ENCODE measurements at places on chromosomes 6 and 20.

DNA sequence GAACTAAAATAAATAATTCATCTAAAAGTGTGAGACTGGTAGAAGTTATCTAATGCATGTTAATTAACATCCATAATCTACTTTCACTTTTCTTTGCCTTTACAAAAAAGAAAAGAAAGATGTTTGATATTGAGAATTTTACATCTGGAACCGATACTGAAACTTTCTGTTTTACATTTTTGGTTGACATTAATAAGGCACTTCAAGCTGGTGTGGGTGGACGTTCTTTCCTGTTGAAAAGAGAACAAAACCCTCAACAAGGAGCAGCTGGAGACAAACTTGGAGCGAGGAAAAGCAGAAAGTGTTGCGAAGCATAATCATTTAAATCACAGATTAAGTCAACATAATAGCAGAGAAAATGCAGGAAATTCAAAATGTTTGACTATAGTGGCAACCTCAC lies 575.2 kb upstream of the ADGRB3 start:
- DNase-seq: no peak

- no peak for DNase-seq
Observed at GRCh38 chr20:31705598-31706597, 16.8 kb downstream of the BCL2L1 start.

GRCh38 chr20:51609251-51609650 lies 66.7 kb upstream of the NFATC2 start:
- no peak for DNase-seq

DNA sequence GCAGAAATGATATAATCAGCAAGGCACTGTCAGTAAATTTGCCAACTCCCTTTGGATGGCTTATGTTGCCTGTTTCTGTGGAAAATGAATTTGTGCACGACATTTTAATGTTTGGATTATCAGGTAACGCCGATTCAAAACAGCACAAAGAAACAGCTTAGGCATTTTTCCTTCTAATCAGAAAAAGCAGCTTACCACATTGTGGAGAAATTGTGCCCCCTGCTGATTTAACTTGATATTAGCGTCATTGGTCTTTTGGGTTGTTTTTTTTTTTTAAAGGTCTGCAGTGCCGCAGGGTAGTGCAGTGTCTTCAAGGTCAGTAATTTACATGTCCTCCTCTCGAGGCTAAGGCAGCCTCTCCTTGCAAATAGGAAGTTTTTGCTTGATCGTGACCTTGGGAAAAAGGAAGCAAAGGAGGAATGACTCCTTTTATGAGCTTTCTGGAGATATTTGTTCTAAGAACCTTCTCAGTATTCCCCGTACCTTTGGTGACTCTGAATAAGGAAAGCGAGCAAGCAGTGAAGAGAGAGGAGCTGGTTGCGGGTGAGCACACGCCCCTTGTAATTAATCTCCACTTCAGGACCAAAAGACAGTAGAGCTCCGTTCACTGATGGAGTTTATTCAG lies 79.1 kb downstream of the ELOVL4 start:
- DNase-seq: no peak

DNA sequence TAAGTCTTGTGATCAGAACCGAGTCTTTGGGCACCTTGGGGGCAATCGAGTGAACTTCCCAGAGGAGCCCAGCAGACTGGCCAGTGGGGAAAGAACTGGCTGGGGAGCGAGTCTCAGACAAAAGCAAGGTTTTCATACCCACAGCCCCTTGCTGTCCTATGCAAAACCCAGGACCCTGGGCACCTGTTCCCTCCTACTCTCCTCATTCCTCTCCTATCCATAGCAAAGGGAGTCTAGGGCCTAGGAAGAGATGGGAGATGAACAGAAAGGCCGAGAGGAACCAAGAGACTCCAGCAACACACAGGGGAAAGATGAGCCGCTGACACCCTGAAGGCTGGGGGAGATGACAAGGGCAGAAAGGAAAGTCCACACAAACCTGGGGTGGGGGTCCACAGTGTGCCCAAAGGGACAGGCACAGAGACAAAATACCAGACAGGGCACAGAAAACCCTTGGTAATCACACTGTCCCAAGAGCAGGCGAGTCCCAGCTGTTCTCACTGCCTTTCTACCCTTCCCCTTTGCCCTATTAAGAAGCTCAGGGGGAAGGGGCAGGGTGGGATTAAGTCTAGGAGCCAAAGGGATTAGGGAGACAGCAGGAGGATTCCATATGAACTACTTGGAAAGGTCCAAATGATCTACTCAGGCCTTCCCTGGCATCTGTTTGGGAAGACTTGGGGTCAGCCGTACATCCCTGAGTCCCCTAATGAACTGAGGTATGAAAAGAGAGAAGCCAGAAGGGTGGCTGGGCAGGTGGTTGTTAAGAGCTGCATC lies 6.5 kb downstream of the PPP1R18 start:
- DNase-seq: no peak

GRCh38 chr20:51431321-51431720 lies 111.2 kb downstream of the NFATC2 start:
- no peak for DNase-seq

DNA sequence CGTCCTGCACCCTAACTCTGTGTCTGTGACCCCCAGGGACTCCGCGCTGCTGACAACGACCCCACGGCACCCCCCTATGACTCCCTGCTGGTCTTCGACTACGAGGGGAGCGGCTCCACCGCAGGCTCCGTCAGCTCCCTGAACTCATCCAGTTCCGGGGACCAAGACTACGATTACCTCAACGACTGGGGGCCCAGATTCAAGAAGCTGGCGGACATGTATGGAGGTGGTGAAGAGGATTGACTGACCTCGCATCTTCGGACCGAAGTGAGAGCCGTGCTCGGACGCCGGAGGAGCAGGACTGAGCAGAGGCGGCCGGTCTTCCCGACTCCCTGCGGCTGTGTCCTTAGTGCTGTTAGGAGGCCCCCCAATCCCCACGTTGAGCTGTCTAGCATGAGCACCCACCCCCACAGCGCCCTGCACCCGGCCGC lies 129.0 kb downstream of the TAF4 start:
- no peak for DNase-seq

GRCh38 chr6:154558984-154559383 lies 48.5 kb upstream of the CNKSR3 start:
- no peak for DNase-seq

GRCh38 chr20:23441850-23442313 lies 2.4 kb downstream of the CSTL1 start:
- DNase-seq: peak; percentile 27

DNA sequence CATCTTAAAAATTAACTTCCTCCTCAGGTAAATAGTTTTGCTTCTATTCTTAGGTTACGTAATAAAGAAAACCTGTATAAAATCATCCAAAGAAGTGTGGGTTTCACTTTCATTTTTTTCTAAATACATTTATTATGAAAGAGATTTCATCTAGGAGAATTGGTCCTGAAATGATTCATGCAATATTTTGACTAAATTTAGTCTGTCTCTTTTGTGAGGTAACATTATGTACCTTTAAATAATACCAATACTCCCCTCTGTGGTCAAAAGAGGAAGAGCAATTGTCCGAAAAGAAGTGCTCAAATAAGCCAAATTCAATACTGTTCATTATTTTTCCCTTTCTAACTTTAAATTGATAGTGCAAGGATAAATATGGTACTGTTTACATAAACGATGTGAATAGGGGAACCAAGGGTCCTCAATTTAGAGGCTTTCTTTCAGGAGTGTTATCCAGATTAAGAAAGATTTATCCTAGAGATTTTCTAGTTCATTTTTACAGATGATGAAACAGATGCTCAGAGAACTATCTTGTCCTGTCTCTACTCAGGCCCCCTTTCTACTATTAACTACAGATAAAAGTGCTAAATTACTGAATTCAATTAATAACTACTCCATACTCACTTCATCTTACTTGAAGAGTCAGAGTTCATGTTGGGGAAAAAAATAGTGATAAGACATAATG lies 26.2 kb downstream of the CYP39A1 start:
- DNase-seq: no peak

- no peak for DNase-seq
Observed at GRCh38 chr6:144335311-144335861, 50.3 kb downstream of the UTRN start.

GRCh38 chr6:146950351-146950835 lies 253.8 kb upstream of the STXBP5 start:
- no peak for DNase-seq

DNA sequence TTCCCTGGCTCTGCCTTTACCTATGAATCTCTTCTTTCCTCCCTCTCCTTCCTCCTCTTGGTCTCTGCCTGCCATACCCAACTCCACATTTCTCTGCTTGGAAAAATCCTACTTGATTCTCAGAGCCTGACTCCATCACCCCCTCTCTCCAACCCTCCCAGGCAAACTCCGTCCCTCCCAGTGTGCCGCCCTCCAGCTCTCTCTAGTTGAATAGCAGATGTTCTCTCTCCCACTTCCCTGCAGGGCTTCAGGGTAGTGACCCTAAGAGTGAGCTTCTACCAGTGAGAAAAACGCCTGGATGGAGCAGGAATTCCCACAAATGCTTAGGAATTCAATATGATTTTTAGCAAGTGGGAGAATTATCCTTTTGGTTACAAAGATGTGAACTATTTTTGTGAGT lies 141.6 kb downstream of the MTHFD1L start:
- DNase-seq: no peak

DNA sequence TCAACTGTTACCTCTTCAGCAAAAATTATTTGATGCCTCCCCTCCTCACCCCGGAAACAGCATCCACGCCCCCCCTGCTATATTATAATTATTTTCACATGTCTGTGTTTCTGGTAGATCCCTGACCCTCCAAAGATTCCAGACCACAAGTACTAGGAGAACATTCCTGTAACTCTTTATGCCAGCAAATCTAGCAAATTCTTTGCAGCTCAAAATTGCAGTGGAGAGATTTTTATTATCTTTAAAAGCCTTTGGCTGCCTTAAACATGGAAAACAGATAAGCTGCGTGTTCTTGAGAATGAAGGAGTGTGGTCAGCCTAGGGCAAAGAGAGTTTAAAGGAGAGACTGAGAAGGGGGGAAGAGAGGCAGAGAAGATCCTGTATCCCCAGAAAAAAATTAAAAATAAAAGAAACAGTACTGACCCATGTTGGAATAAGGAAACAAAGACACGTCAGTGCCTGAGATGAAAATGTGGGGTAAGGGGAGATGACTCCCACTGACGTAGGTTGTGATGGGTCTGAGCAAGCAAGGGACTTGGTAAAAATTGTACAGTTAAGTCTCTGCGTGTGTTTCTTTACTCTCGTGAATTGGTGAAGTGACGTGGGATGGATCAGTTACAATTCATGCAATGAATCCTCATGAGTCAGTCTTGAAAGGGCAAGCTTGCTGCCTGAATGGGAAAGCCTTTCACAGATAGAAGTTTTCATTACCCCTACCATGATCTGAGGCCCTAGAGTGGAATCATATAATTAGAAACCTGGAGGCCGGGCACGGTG lies 8.3 kb downstream of the ID4 start:
- DNase-seq: no peak

DNA sequence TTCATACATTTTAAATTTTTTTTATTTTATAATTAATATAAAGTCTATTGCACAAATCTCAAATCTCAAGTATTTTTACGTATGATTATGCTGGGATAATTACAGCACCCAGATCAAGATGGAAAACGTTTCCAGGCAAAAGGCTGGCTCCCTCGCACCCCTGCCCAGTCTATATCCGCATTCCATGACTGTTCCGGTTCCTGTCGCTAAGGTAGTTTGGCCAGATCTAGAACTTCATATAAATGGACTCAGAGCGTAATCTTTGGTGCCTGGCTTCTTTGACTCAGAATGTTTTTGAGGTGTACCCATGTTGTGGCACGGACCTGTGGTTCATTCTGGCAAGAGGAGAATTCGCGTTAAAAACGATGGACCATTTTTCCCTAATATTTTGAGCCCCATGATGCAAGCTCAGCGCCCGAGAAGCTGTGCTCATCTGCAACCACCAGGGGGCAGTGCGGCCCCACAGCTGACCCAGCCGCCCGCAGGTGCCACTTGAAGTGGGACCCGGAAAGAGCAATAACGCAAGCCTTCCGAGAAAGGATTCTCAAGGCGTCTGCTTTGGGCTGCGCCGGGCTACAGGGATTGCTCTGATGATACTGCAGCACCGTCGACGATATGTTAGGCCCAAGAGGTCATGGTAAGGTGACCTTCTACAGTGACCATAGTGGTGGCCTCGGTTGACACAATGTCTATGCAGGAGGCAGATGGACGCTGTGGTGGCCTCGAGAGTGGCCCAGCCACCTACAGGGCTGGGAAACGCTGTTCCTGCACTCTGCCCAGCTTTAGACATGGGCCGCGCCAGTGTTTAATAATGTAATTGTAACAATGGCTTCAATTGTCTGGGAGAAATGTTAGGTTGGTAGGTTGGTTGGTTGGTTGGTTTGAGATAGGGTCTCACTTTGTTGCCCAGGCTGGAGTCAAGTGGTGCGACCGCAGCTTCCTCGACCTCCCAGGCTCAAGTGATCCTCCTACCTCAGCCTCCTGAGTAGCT lies 160.1 kb downstream of the ZMYND8 start:
- peak; percentile 16 for DNase-seq

DNA sequence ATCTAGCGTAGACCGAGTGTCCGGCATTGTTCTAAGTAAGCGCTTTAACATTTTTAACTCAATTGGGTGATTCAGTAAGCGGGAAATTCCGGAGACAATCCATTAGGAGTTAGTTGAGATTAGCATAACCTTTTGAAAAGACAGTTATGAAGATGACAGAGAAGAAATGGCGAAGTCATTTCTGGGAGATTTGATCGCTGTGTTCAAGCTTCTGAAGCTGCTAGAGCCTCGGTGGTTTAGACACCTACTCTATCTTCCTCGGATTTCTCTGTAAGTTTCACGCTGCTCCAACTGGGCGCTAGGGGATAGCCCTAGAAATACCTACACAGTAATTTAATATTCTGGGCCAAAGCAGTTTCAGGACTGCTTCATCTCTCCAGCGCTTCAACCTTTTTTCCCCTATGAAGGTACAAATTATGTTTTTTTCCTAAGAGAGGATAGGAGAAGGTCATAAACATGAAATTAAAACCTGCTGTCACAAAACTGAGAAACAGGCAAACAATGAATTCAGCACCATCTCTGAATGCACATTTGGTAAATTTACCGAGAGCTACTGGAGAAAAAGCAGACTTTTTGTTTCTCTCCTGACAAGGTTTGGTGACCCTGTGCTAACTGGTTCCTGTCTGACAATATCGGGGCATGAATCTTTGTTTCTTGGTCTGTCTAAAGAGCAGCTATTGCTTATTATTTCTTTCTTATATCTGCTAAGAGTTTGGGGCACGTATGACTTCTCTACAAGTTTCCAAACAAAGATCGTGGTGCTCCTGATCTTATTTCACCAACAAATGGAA lies 22.4 kb downstream of the ZNF311 start:
- no peak for DNase-seq
